ENCODE measurements at places on chromosomes 7 and 10. TPM values are rescaled to one million over a fixed set of nuclear protein-coding genes. Genes with fewer than 3 reads are reported as not detected.

DNA sequence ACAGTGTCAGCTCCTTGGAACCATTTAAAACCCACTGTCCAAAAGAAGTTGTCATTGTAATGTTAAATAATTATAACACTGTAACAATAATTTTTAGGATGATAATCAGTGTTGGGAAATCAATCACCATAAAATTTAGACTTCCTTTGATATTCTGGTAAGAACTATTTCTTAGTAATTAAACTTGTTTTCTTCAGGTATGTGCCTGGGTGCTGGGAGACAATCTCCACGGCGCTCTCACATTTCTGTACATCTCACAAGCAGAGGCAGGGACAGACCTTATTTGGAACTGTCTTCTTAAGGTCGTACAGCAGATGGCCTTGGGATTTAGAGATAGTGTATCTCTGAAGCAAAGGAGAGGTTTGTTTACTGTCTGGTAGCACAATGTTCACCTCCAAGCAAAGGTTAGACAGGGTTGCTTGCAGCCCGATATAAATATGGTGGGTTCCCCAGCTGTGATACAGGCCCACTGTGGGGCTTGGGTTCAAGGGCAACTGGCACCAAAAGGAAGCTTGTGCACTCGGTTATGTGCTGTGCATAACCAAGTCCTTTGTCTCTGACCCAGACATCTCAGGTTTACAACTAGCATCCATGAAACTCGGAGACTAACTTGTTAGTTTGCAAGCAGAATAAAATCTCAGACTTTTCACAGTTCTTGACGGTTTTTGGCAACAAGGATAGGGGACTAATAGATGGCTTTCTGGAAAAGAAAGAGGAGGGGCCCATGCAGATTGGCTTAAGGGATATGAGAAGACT is 125.5 kb downstream of the RNF32 start:
- H3K4me3 ChIP-seq, result no peak overlapping the region
- H3K27ac ChIP-seq, result no peak overlapping the region
- no peaks in the 10 kb centered on the region for H3K27me3 ChIP-seq

GRCh38 chr10:13272164-13272571 is 27.7 kb downstream of the PHYH start:
- no peaks in the 10 kb centered on the region for H3K27me3 ChIP-seq
- H3K27ac ChIP-seq, result no peak overlapping the region
- DNase-seq, result no peak
- peaks cover 1% of the 10 kb centered on the region for H3K36me3 ChIP-seq

DNA sequence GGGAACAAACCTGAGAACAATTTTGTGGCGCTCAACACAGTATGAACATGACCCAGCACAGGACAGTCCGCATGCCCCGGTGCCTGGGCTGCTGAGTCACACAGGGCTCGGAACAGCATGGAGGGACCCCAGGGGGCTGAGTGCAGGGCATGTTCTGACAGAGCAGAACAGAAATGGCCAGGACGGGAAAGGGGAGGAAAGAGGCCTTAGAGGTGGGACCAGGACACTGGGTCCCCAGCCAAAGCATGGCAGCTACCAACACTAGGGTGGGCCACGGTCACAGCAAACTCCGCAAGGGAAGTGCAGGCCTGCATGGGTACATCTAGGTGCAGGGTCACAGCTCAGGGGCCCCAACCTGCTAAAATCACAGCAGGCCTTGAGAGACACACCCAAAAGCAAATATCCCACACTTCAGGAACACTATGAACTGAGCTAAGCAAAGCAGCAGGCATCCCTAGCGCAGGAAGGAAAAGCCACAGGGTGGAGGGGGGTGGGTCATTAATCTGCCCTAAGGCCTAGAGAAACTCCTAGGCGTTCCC is 5.6 kb downstream of the IMPDH1 start:
- H3K27ac ChIP-seq, result no peak overlapping the region
- peaks cover 6% of the 10 kb centered on the region for H3K36me3 ChIP-seq
- peaks cover 25% of the 10 kb centered on the region for H3K4me1 ChIP-seq
- peak overlapping the region; percentile 80 for H3K4me3 ChIP-seq
- DNase-seq, result no peak

DNA sequence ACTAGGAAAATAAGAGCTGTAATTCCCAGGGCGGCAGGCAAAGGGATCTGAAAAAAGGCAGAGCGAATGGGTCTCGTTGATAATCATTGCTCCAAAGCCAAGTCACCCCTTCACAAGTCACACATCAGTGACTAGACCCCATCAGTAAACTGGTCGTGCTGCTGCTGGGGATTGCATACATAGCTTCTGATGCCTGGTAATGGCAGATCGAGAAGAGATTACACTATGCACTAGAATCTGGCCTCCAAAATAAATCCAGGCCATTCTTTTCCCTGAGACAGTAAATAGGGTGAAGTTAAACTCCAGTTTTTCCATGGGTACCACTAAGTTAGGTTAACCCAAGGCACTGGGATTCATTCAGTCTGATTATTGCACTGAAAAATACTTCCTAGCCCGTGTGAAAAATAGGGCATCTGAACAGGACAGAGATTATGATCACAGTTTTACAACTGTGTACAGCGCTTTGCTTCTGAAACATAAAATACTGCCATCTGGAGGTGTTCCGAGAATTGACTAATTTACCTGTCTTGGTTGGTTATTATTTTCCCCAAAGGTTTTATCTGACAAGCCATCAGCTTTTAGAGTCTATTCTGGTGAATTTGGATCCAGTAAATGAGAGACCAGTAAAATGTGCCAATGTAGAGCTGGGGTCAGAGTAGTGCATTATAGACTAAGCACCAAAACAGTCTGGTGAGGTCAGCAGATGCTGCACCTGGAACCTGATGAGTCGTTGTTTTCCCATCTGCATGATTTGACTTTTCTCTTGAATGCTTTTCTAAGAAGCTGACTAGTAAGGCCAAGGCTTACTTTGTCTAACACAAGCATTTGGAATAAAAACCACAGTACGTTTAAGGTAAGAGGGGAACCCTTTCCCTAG is 82.9 kb upstream of the AFAP1L2 start:
- H3K4me3 ChIP-seq, result no peak overlapping the region
- peaks cover 24% of the 10 kb centered on the region for H3K4me1 ChIP-seq
- peaks cover 39% of the 10 kb centered on the region for H3K36me3 ChIP-seq

- peak; percentile 63 for DNase-seq
- H3K27ac ChIP-seq, result peak overlapping the region; percentile 81
- H3K36me3 ChIP-seq, result peaks cover 1% of the 10 kb centered on the region
- peaks cover 42% of the 10 kb centered on the region for H3K4me1 ChIP-seq
- no peak overlapping the region for H3K4me3 ChIP-seq
- no peaks in the 10 kb centered on the region for H3K27me3 ChIP-seq
Measured at GRCh38 chr10:33125522-33126517, 167.8 kb upstream of the ITGB1 start.

GRCh38 chr10:103199488-103199887 is 6.4 kb upstream of the NT5C2 start:
- no peak for DNase-seq
- H3K27ac ChIP-seq, result no peak overlapping the region
- H3K27me3 ChIP-seq, result peaks cover 3% of the 10 kb centered on the region
- H3K4me3 ChIP-seq, result no peak overlapping the region
- no peaks in the 10 kb centered on the region for H3K36me3 ChIP-seq
- H3K4me1 ChIP-seq, result peaks cover 13% of the 10 kb centered on the region

DNA sequence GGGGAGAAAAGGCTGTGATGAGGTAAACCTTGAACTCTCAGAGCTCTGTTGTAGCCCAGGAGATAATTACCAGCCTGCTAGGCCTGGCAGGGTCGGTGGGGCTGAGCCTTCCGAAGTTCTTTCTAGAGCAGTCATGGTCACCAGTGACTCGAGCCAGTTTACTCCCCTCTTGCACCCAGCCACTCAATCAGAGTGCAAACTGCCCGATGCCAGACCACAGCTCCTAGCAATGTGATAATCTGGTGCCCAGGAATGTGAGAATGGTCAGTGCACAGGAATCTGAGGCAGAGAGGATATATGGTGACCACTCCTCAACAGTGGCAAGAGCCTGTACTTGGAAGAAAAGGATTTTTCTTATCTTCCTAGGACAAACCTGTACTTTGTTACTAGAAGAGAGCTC is 46.4 kb upstream of the KMT2E start:
- H3K27me3 ChIP-seq, result no peaks in the 10 kb centered on the region
- H3K27ac ChIP-seq, result no peak overlapping the region
- no peak overlapping the region for H3K4me3 ChIP-seq
- H3K4me1 ChIP-seq, result peaks cover 14% of the 10 kb centered on the region
- H3K36me3 ChIP-seq, result peaks cover 42% of the 10 kb centered on the region
- DNase-seq, result no peak

DNA sequence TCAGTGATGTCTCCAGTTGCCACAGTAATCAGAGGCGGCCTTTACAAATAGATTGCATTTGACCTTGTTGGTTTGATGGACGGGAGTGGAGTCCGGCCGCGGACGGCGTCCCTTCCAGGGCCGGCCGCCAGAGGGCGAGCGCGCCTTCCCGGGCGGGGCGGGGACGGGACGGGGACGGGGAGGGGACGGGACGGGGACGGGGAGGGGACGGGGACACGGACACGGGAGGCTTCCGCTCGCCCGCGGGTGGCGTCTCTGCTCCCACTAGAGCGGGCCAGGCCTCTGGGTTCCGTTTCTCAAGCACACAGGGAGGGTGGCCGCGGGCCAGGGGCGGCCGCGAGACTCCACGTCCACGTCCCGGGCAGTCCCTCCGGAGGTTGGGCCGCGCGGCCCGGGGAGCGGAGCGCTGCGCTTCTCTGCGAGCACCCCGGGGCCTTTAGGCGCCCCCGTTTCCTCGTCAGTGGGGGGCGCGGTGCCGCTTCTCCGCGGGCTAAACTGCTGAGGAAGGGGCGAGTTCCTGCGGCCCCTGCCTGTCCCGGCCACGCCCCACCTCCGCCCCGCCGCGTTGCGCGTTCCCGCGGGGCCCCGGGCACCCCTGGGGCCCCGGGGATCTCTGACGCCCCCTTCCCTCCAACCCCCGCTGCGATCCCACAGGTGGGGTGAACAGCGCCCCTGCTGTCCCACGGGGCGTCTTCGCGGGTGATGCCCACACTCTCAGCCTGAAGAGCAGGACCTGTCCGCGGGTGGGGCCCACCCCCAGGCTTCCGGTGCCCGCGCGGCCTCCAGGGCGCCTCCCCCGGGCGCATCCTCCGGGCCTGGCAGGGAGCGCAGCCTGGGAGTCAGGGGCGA is 84.2 kb upstream of the MKI67 start:
- peaks cover 10% of the 10 kb centered on the region for H3K4me1 ChIP-seq
- peak overlapping the region; percentile 51 for H3K27ac ChIP-seq
- no peaks in the 10 kb centered on the region for H3K36me3 ChIP-seq

- no peaks in the 10 kb centered on the region for H3K36me3 ChIP-seq
- H3K27ac ChIP-seq, result no peak overlapping the region
- no peak overlapping the region for H3K4me3 ChIP-seq
- no peak for DNase-seq
Measured at GRCh38 chr7:1724118-1724910, 54.2 kb downstream of the ELFN1 start.

DNA sequence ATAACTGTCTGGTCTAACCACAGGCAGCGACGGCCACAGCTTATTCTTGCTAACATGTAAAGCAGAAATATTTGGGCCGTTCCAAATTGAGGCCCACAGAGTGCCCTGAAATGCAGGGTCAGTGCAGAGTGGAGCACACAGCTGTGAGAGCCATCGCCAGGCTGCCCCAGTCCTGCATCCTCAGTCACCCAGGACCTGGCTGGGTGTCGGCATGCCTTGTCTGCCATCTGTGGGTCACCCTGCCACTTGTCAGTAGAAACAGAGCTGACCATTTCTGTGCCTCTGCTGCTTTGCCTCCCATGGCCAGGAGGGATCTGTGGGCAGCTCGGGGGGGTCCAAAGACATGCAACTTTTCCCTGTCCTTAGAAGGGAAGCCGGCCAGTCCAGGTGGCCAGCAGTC is 57.3 kb upstream of the BTBD16 start:
- no peaks in the 10 kb centered on the region for H3K36me3 ChIP-seq
- no peaks in the 10 kb centered on the region for H3K4me1 ChIP-seq
- no peak overlapping the region for H3K27ac ChIP-seq

GRCh38 chr10:24695452-24695851 is 28.2 kb downstream of the ARHGAP21 start:
- no peak overlapping the region for H3K4me3 ChIP-seq
- H3K36me3 ChIP-seq, result peaks cover 2% of the 10 kb centered on the region
- H3K4me1 ChIP-seq, result peaks cover 2% of the 10 kb centered on the region
- DNase-seq, result no peak
- H3K27ac ChIP-seq, result no peak overlapping the region

GRCh38 chr7:129739427-129739826 is 127.9 kb downstream of the NRF1 start:
- H3K27ac ChIP-seq, result no peak overlapping the region
- H3K36me3 ChIP-seq, result peaks cover 3% of the 10 kb centered on the region
- no peaks in the 10 kb centered on the region for H3K27me3 ChIP-seq
- no peak for DNase-seq
- H3K4me1 ChIP-seq, result peaks cover 4% of the 10 kb centered on the region

GRCh38 chr10:23314835-23315239 is 29.8 kb downstream of the C10orf67 start:
- no peak overlapping the region for H3K4me3 ChIP-seq
- no peak overlapping the region for H3K27ac ChIP-seq
- H3K27me3 ChIP-seq, result peaks cover 12% of the 10 kb centered on the region

DNA sequence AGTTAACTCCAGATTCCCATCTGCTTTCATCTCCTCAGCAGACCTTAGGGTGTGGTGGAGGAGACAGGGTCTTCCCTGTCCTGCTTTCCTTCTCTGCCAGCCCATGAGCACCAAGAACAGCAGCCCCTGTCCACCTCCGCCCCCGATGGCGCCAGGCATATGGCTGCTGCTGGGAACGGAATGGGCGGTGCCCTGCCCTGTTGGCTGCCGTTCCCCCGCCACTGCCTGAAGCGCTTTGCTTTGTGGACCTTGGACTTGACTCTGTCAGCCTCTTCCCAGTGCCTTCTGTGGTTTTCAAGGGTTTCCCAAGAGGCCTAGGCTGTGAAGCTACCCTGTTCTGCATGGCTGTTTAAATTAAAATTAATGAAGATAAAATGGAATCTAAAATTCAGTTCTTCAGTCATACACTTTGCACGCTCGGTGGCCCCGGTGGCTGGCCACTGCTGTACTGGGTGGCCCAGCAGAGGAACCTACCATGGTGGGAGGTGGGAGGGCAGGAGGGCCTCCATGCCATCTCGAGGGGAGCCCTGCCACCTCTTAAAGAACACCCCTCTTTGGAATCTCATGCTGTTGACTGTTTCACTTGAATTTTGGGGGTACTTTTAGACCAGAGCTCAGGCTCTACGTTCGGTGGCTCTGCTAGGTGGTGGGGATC is 78.7 kb downstream of the NKX6-2 start:
- H3K27me3 ChIP-seq, result no peaks in the 10 kb centered on the region
- DNase-seq, result no peak
- no peak overlapping the region for H3K27ac ChIP-seq
- peaks cover 5% of the 10 kb centered on the region for H3K4me1 ChIP-seq
- peaks cover 7% of the 10 kb centered on the region for H3K36me3 ChIP-seq

DNA sequence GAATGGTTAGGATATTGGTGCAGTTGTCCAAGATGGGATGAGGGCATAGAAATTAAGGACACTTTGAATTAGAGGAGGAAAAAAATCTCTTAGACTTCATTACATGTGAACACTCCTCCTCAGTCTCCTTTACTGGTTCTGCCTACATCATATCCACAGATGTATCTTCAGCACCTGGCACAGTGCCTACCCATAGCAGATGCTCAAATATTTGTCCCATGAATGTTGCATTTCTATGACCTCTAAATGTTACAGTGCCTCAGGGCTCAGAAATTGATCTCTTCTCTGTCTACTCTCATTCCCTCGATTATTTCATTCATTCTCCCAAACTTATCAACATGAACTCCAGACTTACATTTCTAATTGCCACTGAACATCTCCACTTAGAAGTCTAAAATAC is 17.1 kb downstream of the CNNM1 start:
- no peak for DNase-seq
- peaks cover 2% of the 10 kb centered on the region for H3K27me3 ChIP-seq
- no peaks in the 10 kb centered on the region for H3K36me3 ChIP-seq
- H3K27ac ChIP-seq, result no peak overlapping the region
- peaks cover 3% of the 10 kb centered on the region for H3K4me1 ChIP-seq

The SPDYE5 gene
- total RNA-seq, result not detected

The RAB19 gene
- 7.3 TPM for total RNA-seq

The GPR146 gene
- total RNA-seq, result 0.40 TPM
